ENCODE measurements at places on chromosomes 2 and 18.

DNA sequence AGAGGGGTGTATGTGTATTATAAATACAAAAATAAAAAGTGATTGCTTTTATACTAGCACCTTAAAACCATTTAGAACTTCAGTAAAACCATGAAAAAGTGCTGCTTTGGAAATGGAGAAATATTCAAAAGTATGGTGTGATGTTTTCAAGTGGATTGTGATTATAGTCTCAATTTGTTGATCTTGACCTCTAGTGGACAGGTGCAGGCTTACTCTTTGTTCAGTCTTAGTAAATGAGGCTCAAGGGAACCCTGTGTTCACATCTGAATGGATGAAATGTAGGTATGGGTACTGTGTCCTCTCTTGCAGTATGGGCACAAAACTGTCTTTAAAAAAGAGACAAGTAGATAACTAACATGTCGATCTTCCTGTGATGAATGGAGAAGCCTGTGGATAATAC lies 145.8 kb downstream of the MCFD2 start:
- DNase-seq: peak; percentile 24

DNA sequence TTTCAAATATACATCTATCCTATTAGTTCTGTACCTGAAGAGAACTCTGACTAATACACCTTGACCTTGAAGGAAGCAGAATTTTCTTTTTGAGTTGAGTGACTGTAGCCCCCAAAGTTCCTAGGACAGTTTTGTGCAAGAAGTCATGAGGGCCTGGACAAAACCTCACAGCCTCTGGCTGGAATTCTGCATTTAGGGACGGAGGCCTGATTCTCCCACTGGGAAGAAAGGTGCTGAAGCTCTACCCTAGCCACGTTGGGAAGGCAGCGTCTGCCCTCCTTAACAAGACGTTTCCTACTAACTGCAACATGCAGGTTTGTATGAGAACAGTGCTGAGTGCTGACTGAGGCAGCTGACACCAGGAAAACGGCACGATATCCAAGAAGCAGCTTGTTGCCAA lies 74.4 kb upstream of the ZCCHC2 start:
- no peak for DNase-seq

DNA sequence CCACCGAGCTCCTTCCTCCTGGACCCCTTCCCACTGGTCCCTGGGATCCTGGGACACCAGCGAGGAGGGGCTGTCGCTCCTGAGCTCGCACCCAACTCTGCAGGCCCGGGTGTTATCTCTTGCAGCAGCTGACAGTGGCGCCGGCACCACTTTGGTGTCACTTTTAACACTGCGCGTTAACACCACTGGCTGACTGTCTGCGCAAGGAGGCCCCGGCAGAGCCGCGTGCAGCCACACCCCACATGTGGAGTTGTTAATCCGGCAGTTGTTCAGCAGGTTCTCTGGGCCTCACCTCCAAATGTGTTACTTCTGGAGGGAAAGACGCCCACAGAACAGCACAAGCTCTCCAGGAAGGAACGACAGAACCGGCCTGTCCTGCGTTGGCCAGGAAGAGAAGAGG lies 155.0 kb upstream of the GLI2 start:
- DNase-seq: no peak

GRCh38 chr2:112173646-112174319 lies 35.6 kb downstream of the FBLN7 start:
- no peak for DNase-seq

DNA sequence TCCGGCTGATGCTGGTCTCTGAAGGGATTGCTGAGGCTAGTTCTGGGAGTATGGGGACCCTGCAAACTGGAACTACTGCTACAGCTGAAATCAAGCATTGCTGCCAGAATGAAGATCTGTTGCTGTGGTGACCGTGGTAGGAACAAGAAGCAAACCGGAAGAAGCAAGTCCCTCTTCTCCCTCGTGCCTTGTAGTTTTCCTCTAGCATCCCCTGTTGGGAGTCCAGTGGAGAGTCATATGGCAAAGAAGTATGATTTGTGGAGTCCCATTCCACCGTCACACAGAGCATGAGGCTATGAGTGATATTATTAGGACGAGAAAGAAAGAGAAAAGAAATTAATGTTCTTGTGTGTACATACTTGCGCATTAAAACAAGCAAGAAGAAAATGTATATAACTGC lies 138.8 kb upstream of the SP5 start:
- DNase-seq: no peak

GRCh38 chr2:219598308-219599078 lies 836 bp downstream of the STK11IP start:
- no peak for DNase-seq

GRCh38 chr18:44051026-44051425 lies 629.7 kb upstream of the SETBP1 start:
- DNase-seq: no peak

DNA sequence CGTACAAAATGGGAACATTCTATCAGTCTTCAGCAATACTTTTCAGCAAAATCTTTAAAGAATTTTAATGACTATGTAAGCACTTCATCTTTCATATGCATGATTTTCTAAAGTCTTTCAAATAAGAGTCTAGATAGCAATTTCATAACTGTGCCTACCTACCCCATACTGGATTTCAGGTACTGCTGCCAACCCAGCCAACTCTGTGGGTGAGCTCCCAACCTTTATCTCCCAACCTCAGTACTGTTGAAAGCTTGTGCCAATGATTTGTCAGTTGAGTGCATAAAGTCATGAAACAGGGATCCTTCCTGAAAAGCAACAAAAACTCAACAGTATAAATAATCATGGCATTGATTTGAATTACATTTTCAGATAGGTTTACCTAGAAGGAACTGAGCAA lies 296.9 kb downstream of the PID1 start:
- DNase-seq: no peak

GRCh38 chr18:28176948-28177827 lies at the start of gene CDH2:
TSS of gene CDH2 (minus strand) at chr18:28177130. CDS start at chr18:28177022, 108 bp downstream.
- DNase-seq: peak; percentile 90

DNA sequence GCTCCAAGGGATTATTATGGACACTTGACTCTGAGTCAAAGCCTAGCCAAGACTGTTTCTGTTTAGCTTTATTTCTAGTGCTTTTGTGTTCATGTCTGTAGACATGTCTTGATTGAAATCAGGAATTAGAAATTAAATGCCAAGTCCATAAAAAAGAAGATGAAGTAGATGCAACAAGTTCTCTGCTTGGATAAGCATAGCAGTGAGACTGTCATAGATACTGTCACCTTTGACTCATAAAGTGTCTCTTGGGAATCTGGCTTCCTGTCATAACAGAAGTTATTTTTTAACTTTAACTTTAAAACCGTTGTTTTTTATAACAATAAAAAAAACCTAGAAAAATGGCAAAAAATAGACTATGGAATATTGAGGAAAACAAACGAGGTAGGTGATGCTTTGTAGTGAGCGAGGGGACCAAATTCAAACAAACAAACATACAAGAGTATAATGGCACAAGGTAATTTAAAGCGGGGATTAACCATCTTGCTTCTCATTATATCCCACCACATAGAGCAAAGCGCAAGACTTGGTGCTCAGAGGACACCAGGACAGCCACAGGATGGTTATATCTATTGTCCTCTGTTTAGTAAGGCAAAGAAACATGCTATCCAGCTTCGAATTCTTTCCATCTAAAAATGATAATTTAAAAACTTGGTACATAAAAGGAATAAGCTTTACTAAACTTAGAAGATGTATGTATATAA lies 64.6 kb downstream of the CD226 start:
- no peak for DNase-seq

GRCh38 chr2:3078684-3079083 lies 298.9 kb downstream of the EIPR1 start:
- DNase-seq: no peak

- DNase-seq: no peak
Measured at GRCh38 chr2:26957041-26957440, 13.4 kb upstream of the MAPRE3 start.

- no peak for DNase-seq
Measured at GRCh38 chr18:79524181-79525078, 128.7 kb downstream of the NFATC1 start.

- no peak for DNase-seq
Measured at GRCh38 chr2:109474319-109474825, 139.4 kb downstream of the SEPTIN10 start.

DNA sequence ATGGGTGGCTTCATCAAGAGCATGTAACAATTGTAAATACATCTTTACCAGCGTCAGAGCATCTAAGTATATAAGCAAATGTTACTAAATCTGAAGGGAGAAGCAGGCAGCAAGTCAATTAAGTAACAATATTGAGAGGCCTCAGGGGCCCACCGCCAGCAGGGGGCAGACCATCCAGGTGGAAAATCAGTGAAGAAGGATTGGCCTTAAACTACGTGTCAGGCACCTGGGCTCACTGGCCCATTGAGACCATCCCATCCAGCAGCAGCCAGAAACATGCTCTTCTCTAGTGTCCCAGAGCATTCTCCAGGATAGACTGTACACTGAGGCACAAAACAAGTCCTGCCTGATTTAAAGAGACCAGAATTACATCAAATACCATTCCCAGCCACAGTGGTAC lies 96.2 kb upstream of the SNTG2 start:
- no peak for DNase-seq

DNA sequence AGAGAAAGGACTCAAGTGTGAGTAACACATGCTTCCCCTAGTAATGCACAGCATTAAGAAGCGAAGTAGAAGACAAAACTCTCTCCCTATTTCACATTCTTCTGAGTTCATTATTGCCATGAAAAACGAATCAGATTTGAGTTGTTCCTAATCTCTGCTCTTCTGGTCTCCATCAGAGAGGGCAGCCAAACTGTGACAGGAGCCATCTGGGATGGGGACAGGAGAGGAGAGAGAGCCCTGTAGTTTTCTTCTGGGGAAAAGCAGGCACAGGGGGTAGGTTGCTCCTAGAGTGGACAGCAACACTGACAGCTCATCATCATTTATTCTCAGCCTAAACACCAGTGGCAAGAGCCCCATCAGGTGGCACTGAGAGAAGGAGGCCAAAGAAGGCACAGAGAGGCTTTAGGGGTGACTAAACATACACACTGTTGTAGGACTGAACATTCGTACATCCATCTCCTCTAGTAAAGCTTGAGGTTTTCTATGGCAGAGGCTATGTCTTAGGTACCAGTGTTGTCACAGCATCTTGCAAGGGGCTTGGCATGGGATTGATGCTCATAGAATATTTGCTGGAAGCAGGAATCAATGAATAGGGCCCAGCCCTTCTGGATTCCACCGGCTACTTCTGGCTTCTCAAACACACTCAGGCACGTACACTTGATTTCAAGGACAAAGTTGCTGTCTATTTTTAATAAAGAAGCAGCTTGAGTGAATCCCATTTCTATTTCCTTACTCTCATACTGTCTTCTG lies 33.1 kb downstream of the SLC8A1 start:
- DNase-seq: no peak

- DNase-seq: no peak
Measured at GRCh38 chr2:186584053-186584452, 5.8 kb upstream of the ITGAV start.

DNA sequence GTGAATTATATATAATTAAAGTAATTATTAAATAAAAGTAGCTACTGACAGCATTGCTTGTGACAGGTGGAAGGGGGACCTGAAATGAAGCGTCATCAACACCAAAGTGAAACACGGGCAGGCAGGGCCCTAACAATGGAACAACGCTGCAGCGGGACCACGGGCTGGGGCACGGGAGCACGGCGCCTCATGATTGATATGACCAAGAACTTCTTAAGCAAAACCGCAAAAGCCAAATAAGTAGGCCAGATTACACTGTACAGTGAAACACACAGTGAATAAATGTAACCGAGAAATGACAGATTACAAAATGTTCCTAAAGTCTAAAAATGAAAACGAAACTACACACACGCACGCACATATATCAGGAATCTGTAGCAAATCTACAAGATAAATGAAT lies 81.4 kb downstream of the SNTG2 start:
- DNase-seq: no peak

GRCh38 chr2:131035826-131036231 lies 57.4 kb downstream of the FAM168B start:
- DNase-seq: no peak

DNA sequence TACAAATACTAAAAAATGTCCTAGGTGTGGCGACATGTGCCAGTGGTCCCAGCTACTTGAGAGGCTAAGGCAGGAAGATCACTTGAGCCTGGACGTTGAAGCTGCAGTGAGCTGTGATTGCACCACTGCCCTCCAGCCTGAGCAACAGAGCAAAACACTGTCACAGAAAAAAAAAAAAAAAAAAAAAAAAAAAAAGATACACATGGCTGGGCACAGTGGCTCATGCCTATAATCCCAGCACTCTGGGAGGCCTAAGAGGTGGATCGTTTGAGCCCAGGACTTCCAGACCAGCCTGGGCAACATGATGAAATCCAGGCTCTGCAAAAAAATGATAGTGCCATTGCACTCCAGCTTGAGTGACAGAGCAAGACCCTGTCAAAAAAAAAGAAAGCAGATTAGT lies 13.7 kb downstream of the KANSL1L start:
- DNase-seq: no peak

- no peak for DNase-seq
Measured at GRCh38 chr2:98372579-98372978, 26.3 kb downstream of the CNGA3 start.

GRCh38 chr2:146295080-146295670 lies 1549.7 kb upstream of the ACVR2A start:
- no peak for DNase-seq

DNA sequence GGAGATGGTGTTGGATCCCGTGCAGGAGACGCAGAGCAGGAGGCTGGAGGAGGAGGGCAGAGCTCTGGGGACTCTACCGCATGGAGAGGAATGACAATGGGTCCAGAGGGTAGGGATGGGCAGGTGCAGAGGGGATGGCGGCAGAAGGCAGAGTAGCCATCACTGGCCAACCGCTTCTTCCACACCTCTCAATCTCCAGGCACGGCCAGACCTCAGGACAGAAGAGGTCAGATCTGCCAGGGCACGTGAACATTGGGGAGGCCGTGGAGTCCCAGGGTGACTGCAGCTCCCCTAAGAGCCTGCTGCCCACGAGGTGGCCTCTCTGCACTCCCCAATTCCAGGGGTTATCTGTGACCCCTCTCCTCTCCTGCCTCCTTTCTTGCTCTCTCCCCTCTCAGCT lies 162.7 kb upstream of the HDAC4 start:
- DNase-seq: no peak

- no peak for DNase-seq
Measured at GRCh38 chr2:211014376-211014775, 458.0 kb downstream of the CPS1 start.

GRCh38 chr2:33011373-33011772 lies 64.6 kb downstream of the LTBP1 start:
- no peak for DNase-seq
